ENCODE measurements at places on chromosomes 7 and 10. TPM values are rescaled to one million over a fixed set of nuclear protein-coding genes. Genes with fewer than 3 reads are reported as not detected.

GRM3 gene
- not detected for total RNA-seq

PAPSS2 gene
- 20.7 TPM for total RNA-seq

CRPPA gene
- 0.57 TPM for total RNA-seq

ITIH5 gene
- 0.16 TPM for total RNA-seq

TM9SF3 gene
- total RNA-seq: 88.6 TPM

EPHA1 gene
- not detected for total RNA-seq

FUOM gene
- 16.2 TPM for total RNA-seq

AFAP1L2 gene
- total RNA-seq: 22.9 TPM

ITGA8 gene
- not detected for total RNA-seq

MUC12 gene
- 20.6 TPM for total RNA-seq

TDRD1 gene
- total RNA-seq: not detected

PTPN20 gene
- total RNA-seq: 4.3 TPM

VIM gene
- 1,928 TPM for total RNA-seq

ADAMTS14 gene
- 0.09 TPM for total RNA-seq

SLC16A12 gene
- 0.05 TPM for total RNA-seq
